Activated CD4-positive, alpha-beta T cell treated with anti-CD3 and anti-CD28 coated beads, Interleukin-2, amount 10 ng/mL, durations not matched to agents 24 days and 14 days (primary cell): ENCODE measurements at places on chromosomes 12 and 14.

GRCh38 chr14:68968721-68969120, 10.4 kb downstream of the ACTN1 start:
- DNase-seq: no peak

GRCh38 chr12:3247629-3248161, 170.5 kb downstream of the TSPAN9 start:
- no peak for DNase-seq

DNA sequence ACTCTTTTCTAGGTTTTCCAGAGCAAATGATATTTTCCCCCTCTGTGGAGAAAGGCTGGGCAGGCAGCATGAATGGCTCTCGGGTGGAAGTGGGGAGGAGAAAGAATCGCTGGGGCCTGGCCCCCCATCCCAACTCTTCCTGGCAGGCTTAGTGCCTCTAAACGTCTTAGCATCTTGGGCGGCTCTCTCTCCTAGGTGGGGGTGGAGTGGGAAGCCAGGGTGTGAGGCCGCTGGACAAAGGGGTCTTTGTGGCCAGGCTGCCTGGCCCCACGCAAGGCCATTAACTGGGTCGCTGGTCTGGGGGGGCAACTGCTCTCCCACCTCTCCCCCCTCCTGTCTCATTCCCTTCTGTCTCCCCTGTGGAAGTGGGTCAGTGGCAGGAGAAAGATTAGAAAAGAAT, 4.7 kb downstream of the LRP1-AS start:
- no peak for DNase-seq

GRCh38 chr12:29733060-29733459, 50.7 kb downstream of the TMTC1 start:
- no peak for DNase-seq

DNA sequence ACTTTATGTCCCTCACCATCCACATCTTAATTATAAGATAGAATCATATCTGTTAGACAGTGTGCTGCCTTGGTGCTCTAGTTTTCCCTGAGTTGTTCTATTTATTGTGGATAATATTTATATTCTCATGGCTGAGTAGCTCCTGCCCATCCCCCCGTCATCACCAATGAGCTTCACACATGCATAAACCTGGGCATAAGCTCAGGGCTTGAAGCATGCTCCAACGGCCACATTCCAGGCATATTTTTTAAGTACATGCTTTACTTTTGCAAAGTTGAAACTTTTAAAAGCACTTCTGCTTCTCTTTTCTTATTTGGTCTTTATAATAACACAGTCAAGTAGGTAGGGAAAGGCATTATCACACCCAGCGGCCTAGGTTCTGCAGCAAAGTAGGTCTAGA, 3.4 kb upstream of the FBXO34 start:
- DNase-seq: no peak

GRCh38 chr14:99579903-99580571, 24.0 kb downstream of the CCDC85C start:
- no peak for DNase-seq

DNA sequence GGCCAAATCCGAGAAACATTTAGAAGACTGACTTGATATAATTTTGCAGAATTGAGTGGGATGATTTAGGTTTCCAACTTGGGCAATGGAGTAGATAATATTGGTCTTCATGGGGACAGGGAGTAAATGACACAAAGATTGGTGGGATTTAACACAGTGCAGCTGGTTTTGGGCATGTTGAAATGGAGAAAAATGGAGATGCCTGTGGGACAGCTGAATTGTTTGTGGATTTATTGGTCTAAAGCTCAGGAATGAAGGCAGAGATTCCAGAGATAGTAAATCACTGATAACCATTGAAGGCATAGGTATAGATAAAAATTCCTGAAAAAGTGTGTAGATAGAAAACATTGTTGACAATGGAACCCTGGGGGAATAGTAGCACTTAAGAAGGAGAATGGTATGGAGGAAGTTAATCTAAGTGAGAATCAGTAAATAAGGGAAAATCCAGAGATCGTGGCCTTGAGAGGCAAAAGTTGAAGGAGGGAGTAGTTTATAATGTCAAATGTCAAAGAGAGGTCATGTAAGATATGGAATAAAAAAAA, 120.9 kb upstream of the ATP2B1 start:
- DNase-seq: no peak

- no peak for DNase-seq
These were observed 72.8 kb downstream of the PITPNM2 start for GRCh38 chr12:123078120-123078465.

DNA sequence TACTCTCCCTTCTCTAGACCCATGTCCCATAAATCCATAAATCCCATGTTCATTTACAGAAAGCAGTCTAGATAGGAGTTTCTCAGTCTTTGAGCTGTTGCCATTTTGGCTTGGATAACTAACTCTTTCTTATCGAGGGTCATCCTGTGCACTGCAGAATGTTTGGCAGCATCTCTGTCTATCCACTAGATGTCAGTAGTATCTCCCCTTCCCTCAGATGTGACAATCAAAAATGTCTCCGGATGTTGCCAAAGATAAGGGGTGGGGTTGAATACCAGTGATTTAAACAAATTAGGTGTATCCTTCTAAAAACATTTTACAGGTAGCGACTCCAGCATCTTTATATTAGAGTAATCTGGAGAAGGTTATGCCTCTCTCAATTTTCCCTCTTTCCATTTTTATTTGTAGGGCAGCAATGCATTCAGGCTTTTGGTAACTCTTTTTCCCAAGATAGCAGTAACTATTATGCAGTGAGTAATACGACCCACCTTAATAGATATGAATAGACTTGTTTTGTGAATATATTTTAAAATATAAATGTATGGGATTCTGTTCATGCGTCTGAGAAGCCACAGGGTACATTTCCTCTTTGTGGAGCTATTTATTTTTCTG, 100.7 kb downstream of the LRRK2 start:
- DNase-seq: peak; percentile 61

DNA sequence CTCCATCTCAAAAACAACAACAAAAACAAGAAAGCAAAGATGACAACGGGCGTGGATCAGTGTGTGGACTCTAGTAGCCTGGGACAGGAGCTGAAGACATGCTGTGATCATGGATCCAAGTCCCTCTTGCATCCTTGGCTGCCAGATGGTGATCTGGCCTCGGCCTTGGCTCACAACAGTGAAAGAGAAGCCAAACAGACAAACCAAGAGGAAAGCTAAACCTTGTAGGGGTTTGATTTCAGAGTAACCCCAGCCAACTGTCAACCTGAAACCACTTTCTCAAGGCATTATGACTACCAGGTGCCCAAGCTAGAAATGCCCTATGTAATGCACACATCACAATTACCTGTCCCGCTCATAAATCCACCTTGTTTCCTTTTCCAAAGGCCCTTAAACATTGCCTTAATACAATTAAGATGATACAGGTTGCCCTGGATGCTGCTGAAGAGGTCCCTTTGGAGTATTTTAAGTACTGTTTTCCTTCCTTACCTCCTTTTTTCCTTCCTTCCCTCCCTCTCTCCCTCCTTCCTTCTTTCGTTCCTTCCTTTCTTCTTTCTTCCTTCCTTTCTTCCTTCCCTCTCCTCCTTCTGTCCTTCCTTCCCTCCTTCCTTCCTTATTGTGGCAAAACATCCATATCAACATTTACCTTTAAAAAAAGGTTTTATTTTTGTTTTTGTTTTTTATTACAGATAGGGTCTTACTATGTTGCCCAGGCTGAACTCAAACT, 41.4 kb upstream of the NINJ2 start:
- no peak for DNase-seq

GRCh38 chr12:5197131-5197530, 153.5 kb downstream of the KCNA5 start:
- no peak for DNase-seq

DNA sequence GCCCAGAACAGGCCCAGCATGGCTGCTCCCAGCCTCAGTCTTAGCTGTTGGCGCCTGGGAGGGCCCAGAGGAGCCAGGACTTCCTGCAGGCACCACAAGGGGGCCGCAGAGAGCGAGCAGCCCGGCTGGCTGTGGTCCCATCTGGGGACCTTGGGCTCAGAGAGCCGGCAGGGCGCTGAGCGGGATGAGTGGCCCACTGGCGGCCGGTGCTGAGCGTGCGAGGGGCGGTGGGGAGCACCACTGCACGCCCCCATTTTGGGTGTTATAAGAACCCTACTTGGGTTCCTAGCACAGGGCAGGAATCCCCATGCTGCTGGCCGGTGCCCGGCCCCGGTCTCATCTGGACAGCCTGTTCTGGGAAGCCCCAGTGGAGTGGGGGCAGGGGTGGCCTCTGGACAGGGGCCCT, 25.9 kb upstream of the CRIP2 start:
- DNase-seq: peak; percentile 90

DNA sequence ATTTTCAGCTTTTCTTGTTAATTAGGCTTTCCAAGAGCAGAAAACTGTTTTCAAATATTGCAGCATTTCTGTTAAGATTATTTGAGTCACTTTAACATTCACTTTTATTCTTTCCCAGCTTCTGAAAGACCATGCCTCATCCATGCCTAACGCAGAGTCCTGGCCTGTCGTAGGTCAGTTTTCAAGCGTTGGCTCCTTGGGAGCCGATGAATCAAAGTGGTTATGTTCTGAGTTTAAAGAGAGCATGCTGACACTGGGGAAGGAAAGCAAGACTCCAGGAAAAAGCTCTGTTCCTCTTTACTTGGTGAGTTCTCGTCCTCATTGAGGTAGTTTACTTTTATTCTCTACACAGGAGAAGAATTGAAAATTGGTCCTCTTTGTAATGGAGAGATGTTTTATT, 33.1 kb downstream of the TDP1 start:
- no peak for DNase-seq

DNA sequence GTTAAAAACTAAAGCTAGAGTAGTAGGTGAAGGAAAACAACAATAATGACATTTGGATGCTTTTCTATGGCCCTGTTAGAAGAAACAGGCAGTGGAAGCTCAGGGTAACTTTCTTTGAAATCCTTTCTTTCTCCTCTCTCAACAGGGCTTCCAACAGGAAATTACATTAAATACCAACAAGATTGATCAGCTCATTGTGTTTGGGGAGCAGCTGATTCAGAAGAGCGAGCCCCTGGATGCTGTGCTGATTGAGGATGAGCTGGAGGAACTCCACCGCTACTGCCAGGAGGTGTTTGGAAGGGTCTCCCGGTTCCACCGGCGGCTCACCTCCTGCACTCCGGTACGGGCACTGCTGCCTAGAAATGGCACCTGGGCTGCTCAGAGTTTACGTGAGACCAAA, 81.5 kb downstream of the ESR2 start:
- no peak for DNase-seq
